ENCODE measurements at places on chromosomes 13 and 19. TPM values are rescaled to one million over a fixed set of nuclear protein-coding genes. Genes with fewer than 3 reads are reported as not detected.

GRCh38 chr13:21234526-21234925, 58.1 kb downstream of the MRPL57 start:
- no peaks in the 10 kb centered on the region for H3K36me3 ChIP-seq
- H3K4me3 ChIP-seq = no peak overlapping the region
- H3K4me1 ChIP-seq = no peaks in the 10 kb centered on the region
- no peaks in the 10 kb centered on the region for H3K27me3 ChIP-seq
- no peak overlapping the region for H3K27ac ChIP-seq

- no peak for DNase-seq
- no peaks in the 10 kb centered on the region for H3K36me3 ChIP-seq
- no peak within 1 kb of the TSS for H3K4me3 ChIP-seq
- H3K4me1 ChIP-seq = no peaks in the 10 kb centered on the region
These were observed at the start of gene ZBTB32 for GRCh38 chr19:35704218-35704617. TSS of gene ZBTB32 (plus strand) at chr19:35704558. CDS start at chr19:35714627, 10,069 bp downstream.

The ZNF211 gene
- total RNA-seq = 16.6 TPM

- DNase-seq = no peak
- H3K27ac ChIP-seq = peak overlapping the region; percentile 38
- H3K36me3 ChIP-seq = no peaks in the 10 kb centered on the region
These were observed 38.4 kb downstream of the BRD4 start for GRCh38 chr19:15293781-15294491.

Measured in uterus (tissue), 4 donors.